Right lung (tissue), 10 donors: ENCODE measurements at places on chromosomes 6 and 20. TPM values are rescaled to one million over a fixed set of nuclear protein-coding genes. Genes with fewer than 3 reads are reported as not detected.

- DNase-seq: no peak
These were observed 370.1 kb downstream of the ADGRB3 start for GRCh38 chr6:69005199-69005598.

GRCh38 chr6:125791820-125792165 lies 1.0 kb downstream of the NCOA7 start:
- no peak for DNase-seq

SLC22A16 gene
- 0.34 TPM for polyA plus RNA-seq

GRCh38 chr20:10339609-10340008 lies 94.4 kb downstream of the MKKS start:
- no peak for DNase-seq

GRCh38 chr6:145384503-145384902 lies 350.8 kb downstream of the EPM2A start:
- DNase-seq: no peak

DAAM2 gene
- polyA plus RNA-seq: 29.6 TPM

DNA sequence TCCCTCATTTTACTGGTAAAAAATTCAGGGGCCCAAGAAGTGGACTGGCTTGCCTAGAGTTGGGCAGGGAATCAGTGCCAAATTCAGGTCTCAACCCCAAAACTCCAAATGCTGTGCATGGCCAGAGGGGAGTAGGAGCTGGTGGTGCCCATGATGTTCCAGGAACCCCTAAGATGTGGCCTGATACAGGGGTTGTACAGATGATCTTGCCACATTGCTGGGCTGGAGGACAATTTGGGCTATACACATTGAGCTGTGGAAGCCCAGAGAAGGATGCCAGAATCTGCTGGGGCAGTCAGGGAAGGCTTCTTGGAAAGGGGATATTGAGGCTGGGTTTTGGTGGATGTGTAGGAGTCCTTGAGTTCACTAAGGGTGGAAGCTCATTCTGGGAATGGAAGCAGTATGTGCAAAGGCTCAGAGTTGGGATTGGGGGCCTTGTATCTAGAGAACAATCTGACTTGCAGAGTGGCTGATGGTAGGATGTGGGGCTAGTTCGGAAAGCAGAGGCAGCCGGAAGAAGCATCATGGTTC lies 38.0 kb upstream of the APCDD1L start:
- DNase-seq: no peak

KHDC1L gene
- polyA plus RNA-seq: 0.40 TPM

- DNase-seq: no peak
These were observed 43.1 kb downstream of the ANKEF1 start for GRCh38 chr20:10077886-10078285.

DNA sequence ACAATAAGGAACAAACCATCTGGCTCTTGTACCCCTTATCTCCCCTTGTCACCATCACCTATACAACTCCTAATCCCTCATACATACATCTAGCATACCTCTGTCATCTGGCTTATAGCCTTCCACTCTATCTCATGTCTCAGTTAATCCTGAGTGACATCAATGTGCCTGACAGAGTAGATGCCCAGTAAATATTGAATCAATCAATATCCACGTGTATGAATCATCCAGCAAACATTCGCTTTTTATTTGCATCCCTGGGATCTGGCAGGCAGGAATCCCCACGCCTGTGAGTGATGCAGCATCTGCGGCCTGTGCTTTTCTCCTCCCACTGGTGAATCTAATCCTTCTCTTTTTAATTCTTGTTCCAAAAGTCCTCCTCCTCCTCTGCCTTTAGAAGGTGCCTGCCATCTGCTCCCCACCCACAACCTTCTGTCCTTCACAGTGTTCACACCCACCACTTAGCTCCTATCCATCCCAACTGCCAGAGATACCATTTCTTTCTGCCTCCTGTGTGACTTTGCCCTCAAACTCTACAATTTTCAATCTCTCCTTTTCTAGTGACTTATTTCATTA lies 37.6 kb downstream of the ZNF391 start:
- DNase-seq: no peak

DNA sequence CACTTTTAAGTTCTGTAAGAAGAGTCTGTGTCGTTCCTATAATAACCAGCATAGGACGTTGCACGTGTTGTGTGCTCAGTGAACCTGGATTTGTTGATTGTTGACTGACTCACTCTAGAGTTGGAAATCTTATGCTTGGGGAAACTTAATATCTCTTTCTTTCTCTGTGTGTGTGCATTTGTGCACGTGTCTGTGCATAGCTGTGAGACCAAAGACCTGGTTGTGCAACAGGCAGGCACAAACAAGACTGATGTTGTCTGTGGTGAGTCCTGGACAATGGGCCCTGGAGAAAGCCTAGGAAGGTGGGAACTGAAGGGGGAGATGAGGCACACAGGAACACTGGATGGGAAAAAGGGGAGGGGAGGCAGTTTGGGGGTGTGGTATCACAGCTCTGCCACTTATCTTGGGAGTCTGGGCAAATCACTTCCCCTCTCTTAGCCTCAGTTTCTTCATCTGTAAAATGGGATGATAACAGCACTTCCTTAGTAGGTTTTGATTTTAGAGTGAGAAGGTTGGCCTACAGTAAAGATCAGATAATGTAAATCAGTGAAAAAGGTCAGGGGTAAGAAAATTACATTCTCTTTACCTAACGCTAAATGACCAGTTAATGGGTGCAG lies 8.4 kb downstream of the CD40 start:
- no peak for DNase-seq

- peak; percentile 85 for DNase-seq
These were observed 79.8 kb downstream of the NFATC2 start for GRCh38 chr20:51462566-51463276.

PARD6B gene
- 8.3 TPM for polyA plus RNA-seq

DNA sequence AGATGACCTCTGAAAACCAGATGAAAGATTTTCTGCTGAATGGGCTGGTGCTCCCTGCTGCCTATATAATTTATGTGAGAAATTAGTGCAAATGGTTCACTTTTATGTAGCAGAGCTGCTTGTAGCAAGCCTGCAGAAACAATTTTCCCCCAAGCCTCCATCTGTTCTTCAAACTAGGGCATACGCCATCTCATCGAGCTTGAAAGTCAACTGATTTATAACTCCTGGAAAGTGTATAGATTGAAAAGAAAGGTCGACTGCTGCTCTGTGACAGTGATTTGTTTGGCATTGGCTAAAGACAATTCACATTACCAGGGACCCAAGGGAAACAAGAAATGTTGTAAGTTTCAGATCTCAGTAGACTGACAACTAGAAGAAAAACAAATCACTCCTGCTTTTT lies 93.3 kb downstream of the PACRG start:
- DNase-seq: no peak

GRCh38 chr20:34311118-34312023 lies 8.2 kb upstream of the AHCY start:
- DNase-seq: no peak

PTCRA gene
- 0.28 TPM for polyA plus RNA-seq

GRCh38 chr6:135521431-135521830 lies 23.9 kb upstream of the AHI1 start:
- DNase-seq: no peak

DNA sequence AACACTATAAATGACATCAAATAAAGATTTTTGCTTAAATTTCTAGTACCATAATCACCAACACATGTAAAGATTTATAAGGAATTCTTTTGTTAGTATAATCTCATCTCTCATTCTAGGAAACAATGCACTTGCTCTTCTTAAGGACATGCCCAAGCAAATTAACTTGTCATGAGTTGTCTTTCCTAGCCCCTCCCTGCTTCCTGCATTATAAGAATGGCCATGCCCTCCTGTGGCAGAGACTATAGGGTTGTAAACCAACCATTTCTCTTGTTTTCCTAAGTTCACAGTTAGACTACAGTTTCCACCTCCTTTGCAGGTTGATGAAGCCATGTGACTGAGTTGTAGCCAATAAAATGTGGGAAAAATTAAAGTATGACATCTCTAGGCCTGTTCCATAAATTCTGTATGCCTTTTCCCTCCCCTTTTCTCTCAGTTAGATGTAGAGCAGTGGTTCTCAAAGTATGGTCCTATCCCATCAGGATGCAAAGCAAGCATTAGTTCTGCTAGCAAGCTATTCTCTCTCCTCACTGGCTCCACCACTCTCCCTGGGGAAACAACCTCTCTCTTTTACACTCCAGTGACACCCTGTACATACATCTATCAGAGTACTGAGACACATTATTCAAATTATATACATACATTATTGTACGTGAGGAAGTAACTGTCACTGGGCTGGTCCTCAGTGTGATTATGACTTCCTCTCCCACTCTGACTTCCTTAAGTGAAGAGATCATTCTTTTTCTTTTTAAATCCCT lies 295.0 kb downstream of the PKHD1 start:
- DNase-seq: no peak

DNA sequence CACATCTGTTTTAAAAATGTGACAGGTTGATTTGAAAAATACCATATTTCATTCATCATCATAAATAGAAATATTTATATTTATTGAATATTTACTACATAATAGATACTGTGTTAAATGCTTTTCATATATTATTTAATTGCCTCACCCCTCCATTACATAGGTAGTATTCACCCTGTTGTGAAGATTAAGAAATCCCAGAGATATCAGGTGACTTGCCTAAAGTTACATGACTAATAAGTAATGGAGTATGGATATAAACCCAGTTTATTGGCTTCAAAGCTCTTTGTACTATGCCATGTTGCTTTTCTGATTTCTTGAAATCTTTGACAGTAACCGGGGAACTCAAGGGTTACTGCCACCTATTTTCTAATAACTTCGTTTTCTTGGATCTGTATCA lies 10.1 kb upstream of the TSPYL1 start:
- no peak for DNase-seq

DNA sequence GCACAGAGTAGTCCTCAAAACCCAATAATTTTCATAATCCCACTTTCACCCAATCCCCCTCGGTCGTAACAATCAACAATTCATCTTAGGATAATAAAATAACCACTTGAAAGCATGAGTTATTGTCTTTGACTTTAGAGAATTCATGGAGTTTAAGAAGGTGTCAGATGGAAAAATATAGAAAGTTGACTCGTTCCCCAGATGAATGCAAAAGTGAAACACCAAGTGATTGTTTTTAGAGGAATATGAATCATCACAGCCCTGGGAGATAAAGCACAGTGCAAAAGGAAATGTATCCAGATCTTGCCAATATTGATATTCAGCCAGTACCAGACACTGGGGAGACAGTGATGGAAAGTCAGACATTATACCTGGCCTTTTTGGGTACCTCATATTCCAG lies 860.5 kb downstream of the DHX35 start:
- no peak for DNase-seq

CLPSL2 gene
- polyA plus RNA-seq: not detected

DNA sequence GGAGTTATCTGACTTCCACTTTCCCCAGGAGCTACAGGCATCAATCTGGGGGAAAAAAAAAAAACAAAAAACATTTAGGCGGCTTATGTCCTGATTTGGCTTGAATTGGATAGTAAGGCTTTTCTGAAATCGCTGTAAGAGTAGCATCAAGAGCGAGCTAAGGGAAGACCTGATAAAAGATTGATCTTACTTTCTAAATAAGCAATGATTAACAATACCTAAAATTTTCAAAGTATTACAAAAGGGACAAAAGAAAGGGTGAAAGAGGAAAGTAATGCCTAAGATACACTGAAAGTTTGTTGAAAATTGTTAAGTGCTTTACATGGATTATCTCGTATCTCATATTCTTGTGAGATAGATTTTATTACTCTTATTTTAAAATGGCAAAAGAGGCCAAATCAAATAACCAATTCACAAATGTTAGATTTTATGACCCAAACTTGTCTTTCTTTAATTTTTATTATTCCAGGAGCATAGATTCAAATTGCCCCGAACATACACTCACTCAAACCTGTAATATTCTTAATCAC lies 106.4 kb upstream of the PRSS16 start:
- DNase-seq: no peak

GRCh38 chr6:113352029-113352801 lies 504.9 kb upstream of the MARCKS start:
- DNase-seq: no peak

DNA sequence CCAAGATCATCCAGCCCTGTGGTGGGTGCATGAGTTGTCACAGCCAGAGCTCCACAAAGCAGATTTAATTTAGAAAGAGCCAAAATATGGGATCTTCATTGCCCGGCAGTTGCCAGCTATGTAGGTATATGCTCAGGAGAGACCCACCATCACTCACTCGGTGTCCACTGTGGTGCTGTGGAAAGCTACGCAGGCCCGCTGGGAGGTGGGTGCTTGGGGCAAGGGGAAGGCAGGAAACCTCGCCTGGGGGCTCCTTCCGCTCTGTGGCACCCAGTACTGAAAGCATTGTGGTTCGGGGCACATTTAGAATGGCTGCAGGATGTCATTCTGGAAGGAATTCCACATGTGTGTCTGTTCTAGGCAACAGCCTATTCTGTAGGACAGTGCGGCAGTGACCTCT lies 259.9 kb downstream of the TAF4 start:
- DNase-seq: no peak

CPNE5 gene
- 5.4 TPM for polyA plus RNA-seq

DNA sequence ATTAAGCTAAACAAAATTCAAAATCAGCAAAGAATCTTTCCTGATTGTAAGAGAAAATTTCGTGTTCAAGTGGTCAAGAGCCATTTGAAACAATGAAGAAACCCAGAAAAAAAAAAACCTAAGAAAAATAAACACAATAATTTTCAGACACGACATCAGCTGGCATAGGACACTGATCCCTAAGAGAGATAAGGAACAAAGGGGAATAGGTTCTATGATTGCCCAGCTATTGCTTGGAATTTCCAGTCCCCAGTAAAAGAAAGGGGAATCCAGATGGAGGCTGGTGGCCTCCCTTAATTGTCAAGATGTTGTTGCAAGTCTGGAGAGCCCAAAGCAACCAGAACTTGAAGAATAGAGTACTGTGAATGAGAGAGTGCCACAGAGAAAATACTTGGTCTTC lies 48.5 kb downstream of the COL12A1 start:
- DNase-seq: no peak

DNA sequence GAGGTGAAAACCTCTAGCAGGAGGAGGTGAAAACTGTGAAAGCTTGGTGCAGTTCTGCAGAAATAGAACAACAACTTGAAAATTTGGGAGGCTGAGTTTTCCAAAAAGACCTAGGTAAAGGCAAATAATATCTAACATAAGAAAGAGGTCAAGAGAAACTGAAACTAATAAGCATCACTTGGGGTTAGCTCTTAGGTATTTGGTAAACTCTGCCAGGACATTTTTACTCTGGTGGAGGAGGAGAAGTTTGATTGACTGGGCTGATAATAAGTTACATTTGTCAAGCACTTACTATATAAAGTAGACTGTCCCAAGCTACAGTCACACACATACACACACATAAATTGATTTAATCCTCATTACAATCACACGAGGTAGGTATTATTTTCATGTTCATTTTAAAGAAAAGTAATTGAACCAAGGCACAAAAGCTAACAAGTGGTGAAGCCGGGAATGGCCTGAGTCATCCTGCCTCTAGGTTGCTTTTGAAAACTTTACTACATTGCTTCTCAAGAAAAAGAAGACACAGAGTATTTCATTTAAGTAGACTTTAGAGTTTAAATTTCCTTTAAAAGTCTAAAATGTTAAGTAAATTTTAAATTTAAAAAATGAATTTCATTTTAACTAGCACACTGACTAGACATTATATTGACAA lies 275.5 kb downstream of the PTPRK start:
- no peak for DNase-seq

- no peak for DNase-seq
These were observed 258.0 kb downstream of the PHACTR1 start for GRCh38 chr6:12974551-12974950.

VSX1 gene
- not detected for polyA plus RNA-seq
